Naive thymus-derived CD8-positive, alpha-beta T cell (primary cell): ENCODE measurements at places on chromosomes 11 and 22. TPM values are rescaled to one million over a fixed set of nuclear protein-coding genes. Genes with fewer than 3 reads are reported as not detected.

- DNase-seq = no peak
Observed at GRCh38 chr11:116981266-116981885, 116.9 kb downstream of the SIK3 start.

- no peak for DNase-seq
Observed at GRCh38 chr11:134447696-134448095, 35.7 kb upstream of the B3GAT1 start.

- DNase-seq = no peak
Observed at GRCh38 chr11:97786961-97787360, 1233.8 kb upstream of the CNTN5 start.

GRCh38 chr11:72037554-72038311, 39.0 kb downstream of the IL18BP start:
- no peak for DNase-seq

DNA sequence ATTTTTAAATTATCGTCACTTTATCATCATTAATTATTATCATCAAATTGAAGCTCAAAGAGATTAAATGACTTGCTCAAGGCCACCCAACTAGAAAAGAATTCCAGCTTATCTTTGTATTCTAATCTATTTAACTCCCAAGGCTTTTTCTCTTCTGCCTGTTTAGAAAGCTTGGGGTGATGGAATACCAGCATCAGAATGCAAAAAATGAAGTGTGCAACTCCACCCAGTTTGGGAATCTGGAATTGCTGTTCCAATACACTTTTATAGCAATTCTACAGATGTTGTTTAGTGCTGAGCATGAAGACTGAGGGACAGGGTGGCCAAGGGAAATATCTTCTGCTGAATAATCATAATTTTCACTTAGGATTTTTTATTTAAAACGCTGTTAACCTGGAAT, 97.2 kb upstream of the FIBIN start:
- DNase-seq = no peak

DNA sequence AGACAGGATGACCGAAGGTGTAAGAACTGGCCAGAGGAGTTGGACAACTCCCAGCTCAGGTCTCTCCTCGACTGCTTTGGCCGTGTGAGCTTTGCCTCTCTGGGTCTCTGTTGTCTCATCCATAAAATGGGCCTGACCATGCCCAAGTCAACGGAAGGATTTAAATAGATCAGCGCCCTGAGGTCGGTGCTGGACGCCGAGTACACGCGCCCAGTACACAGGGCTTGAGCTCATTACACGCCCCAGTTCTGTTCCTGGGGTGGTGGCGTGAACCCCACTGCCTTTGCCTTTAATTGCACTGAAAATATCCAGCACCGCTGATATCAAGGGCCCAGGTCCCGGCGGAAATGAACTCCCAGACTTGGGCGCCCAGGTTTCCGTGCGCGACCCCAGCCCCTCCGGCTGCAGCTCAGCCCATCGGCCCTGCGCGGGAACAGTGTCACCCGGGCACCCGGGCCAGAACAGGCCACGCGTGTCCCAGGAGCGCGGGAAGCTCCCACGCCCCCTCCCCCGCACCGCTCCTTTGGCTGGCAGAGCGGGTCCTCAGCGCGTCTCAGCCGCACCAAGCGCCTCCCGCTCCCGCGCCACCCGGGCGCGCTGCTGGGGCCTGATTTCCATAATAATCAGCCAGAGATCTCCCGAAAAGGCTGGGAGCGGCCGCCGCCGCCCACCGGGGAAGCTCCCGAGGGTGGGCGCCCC, 42.2 kb downstream of the CYTH4 start:
- no peak for DNase-seq

DNA sequence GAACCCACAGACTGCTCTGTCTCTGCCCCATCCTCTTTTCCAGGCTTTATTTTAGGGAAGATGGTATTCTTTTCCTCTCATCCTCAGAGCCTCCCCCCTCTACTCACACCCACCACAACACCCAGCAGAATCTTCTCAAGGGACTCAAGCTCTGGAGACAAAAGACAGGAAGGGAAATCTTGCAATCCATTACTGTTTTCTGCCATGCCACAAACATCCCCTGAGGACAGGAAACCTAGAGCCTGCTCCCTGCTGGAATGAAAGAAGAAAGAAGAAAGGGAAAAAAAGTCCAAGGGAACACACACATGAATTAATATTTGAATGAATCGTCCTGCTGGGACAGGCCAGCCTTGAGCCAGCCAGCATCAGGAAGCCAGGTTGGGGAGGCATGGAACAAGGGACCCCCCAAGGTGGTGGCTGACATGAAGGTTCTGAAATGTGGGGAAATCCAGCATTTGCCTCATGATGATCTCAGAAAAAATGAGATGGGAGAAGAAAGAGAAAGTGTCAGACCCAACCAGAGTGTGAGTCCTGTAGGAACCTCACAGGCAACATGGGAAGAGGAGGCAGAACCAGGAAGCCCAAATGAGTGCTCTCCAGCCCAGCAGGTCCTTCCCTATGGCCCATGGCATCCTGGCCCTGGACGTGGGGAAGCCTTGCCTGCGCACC, 34.0 kb downstream of the SLCO2B1 start:
- no peak for DNase-seq

GRCh38 chr11:48011798-48012391, 31.5 kb downstream of the PTPRJ start:
- peak; percentile 62 for DNase-seq

GRCh38 chr11:98710986-98711385, 309.8 kb upstream of the CNTN5 start:
- no peak for DNase-seq

- DNase-seq = no peak
Observed at GRCh38 chr22:46348099-46348695, 12.7 kb downstream of the TRMU start.

GRCh38 chr11:120801801-120802689, 221.9 kb upstream of the TBCEL start:
- DNase-seq = peak; percentile 13

DNA sequence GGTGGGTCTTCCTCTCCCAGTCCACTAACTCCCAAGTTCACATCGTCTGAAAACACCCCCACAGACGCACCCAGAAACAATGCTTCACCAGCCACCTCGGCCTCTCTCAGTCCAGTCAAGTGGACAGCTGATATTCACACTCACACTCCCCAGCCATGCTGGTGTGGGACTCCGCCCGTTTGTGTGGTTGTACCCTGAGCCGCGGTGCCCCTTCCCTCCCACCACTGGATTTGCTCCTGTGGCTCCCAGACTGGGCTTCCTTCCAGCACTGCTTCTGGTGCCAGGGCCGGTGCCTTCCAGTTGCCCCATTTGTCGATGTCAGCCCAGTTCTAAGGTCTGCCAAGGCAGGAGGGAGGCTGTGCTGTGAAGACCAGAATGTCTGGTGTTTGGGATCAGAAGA, 37.9 kb upstream of the PLET1 start:
- no peak for DNase-seq

DNA sequence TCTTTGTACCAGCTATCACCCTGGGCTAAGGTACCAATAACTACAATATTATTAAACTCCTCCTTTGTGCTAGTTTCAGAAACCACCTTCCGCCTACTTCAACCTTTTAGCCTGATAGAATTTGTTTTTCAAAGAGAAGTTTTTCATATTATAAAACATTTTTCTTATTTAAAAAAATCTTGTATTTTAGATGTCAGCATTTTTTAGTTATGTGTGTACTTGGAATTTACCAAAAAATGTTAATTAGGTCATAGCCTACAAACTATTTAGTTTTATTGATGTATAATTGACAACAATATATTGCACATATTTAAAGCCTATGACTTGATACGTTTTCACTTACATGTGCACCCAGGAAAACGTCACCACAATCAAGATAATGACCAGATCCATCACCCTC, 1097.6 kb downstream of the JRKL start:
- DNase-seq = no peak

HNRNPUL2 gene
- total RNA-seq = 81.6 TPM

SCUBE1 gene
- total RNA-seq = not detected

LAYN gene
- total RNA-seq = 1.4 TPM

BDNF gene
- total RNA-seq = not detected

LAMTOR1 gene
- 68.6 TPM for total RNA-seq

KLHL35 gene
- 0.66 TPM for total RNA-seq

YPEL4 gene
- total RNA-seq = 14.6 TPM

MAPK8IP2 gene
- 0.22 TPM for total RNA-seq

TBRG1 gene
- 73.8 TPM for total RNA-seq
